ENCODE measurements at places on chromosomes 1 and 21.

GRCh38 chr1:24888971-24889676, 41.0 kb downstream of the RUNX3 start:
- no peak for DNase-seq

GRCh38 chr1:222064388-222065211, 322.7 kb upstream of the DUSP10 start:
- no peak for DNase-seq

- no peak for DNase-seq
Measured at GRCh38 chr1:169873582-169874199, 20.0 kb downstream of the SCYL3 start.

- DNase-seq = no peak
Measured at GRCh38 chr21:35237287-35237686, 188.2 kb upstream of the RUNX1 start.

GRCh38 chr1:67760030-67760821, 73.0 kb downstream of the GNG12 start:
- DNase-seq = peak; percentile 74

DNA sequence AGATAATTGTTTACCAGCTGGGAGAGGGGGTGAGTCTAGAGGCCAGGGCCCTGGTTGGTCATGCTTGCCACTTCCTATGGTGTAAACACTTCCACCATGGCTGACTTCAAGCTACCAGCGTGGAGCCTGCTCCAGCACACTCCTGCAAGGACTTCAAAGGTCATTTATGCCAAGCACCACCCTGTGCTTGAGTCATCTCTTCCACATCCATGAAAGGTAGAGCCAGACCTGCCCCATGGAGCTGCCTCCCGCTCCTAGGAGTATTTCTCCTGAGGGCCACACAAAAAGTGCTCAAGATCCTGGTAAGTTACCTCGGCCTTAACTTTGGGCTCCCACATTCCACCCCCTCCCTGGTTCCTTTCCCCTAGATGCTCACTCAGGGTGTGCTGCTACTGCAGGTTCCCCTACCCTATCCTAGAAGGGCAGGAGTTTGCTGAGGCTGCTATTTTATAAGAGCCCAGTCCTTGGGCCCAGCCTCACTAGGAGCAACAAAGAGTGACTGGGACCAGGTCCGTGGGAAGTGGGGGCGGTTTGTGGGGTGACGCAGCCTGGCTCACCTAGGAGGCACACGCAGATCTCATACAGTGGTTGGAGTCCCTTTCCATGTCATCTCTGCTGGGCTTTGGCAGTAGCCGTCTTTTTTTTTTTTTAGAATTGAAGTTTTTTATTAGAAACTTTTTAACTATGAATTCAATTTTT, 2.4 kb downstream of the RAB7B start:
- no peak for DNase-seq

- DNase-seq = no peak
Measured at GRCh38 chr1:1630191-1630964, 1.6 kb upstream of the MMP23B start.

GRCh38 chr21:17768840-17769446, 50.2 kb downstream of the C21orf91 start:
- DNase-seq = no peak

GRCh38 chr1:67818725-67819301, 14.5 kb downstream of the GNG12 start:
- no peak for DNase-seq

DNA sequence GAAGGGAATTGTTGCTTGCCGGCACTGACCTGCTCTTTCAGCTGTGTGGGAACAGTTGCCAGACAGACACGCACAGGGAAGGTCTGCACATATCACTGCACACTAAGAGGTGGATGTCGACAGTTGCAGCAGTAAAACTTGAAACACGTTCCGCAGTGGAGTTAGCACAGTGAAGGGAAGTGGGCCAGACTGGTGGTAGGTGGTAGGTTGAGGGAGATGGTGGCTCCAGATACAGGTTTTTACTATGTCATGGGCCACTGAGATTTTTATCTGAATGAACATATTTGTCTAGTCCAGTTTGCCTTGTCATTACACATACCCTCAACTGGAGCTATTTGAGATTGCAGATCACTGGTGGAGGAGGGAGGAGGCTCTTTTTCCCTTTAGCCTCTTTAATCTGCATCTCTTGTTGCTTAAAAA, 13.5 kb downstream of the MRPS6 start:
- DNase-seq = no peak

DNA sequence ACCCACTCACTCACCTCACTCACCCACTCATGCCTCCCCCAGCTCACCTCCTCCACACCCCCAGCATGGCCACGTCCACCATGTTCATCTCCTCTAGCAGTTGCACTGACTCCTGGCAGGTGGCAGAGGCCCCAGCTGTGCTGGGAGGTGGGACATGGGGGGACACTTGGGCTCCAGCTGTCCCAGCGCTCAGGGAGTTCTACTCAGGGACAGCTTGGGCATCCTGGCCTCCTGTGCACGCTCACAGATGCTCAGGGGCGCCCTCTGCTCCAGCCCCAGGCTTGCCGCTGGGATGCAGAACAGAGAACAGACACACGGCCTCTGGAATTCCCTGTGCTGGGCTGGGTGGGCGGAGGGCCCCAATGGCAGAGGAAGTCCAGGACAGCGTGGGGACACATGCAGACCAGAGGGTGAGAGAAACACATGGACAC, 5.2 kb downstream of the KRTAP10-8 start:
- no peak for DNase-seq

DNA sequence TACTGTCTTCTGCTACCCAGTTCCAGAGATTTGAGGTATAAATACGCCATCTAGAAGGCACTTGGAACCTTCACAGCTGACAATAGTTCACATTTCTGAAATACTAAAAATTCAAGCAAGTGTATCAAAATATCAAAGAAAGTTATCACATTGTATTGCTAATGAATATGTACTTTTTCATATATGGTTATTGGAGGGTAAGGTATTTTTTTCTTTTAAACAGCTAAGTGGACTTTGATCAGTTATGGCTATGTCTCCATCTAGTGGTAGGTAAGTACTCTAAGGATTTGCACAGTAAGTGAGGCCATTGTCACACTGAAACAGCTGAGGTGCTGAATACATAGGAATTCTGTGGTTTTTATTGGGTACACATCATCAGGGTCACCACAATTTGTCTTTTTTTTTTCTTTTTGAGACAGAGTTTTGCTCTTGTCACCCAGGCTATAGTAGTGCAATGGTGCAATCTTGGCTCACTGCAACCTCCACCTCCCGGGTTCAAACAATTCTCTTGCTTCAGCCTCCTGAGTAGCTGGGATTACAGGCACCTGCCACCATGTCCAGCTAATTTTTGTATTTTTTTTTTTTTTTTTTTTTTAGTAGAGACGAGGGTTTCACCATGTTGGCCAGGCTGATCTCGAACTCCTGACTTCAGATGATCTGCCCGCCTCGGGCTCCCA, 49.1 kb upstream of the CR2 start:
- peak; percentile 79 for DNase-seq

GRCh38 chr21:31475223-31475622, 131.2 kb upstream of the TIAM1 start:
- DNase-seq = no peak
